Activated CD4-positive, CD25-positive, alpha-beta regulatory T cell (primary cell): ENCODE measurements at places on chromosomes 4 and X.

GRCh38 chrX:72041176-72041575, 90.5 kb downstream of the RTL5 start:
- DNase-seq: no peak

- no peak for DNase-seq
Observed at GRCh38 chr4:158013858-158014257, 159.0 kb downstream of the GASK1B start.

DNA sequence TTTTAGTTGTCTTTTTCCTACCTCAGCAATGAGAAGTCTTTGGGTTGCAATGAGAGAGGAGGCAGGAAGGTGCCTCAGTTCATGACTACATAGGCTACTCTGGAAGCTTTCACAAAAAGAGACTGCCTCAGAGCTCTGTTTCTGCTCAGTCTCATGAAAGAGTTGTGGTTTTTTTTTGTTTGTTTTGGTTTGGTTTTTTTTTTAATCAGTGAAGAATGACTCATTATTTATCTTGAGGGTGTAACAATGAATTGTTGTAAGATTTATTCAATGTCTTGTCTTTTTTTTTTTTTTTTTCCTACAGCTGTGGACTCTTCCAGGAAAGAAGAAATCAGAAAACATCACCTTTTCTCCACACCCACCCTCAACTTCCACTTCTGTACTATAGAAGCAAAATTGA, 67.5 kb upstream of the CXCL13 start:
- no peak for DNase-seq

DNA sequence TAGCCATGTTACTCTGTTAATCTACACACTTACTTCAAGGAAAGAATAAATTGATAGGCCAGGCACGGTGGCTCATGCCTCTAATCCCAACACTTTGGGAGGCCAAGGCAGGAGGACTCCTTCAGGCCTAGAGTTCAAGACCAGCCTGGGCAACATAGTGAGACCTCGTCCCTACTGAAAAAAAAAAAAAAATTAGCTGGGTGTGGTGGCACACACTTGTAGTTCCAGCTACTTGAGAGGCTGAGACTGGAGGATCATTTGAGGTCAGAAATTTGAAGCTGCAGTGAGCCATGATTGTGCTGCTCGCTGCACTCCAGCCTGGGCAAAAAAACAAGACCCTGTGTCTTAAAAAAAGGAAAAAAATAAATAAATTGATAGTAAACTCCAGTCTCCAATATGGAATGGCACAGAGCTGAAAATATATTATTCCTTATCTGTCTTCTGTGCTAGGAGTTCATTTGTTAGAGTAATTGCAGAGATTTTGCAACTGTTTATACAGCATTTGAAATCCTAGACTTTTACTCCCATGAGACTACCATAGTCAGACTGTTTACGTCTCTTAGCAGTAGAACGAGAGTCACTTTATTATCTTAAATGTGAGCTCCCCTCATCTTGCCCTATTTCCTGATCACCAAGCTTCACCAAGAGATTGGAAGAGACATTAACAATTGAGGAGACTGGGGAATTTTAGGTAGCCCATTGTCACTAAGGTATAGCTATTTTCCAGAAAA, 18.8 kb upstream of the TMEM131L start:
- DNase-seq: no peak

- no peak for DNase-seq
Observed at GRCh38 chrX:24506082-24506481, 41.0 kb downstream of the PDK3 start.

GRCh38 chr4:120025516-120025915, 41.1 kb downstream of the MAD2L1 start:
- no peak for DNase-seq

DNA sequence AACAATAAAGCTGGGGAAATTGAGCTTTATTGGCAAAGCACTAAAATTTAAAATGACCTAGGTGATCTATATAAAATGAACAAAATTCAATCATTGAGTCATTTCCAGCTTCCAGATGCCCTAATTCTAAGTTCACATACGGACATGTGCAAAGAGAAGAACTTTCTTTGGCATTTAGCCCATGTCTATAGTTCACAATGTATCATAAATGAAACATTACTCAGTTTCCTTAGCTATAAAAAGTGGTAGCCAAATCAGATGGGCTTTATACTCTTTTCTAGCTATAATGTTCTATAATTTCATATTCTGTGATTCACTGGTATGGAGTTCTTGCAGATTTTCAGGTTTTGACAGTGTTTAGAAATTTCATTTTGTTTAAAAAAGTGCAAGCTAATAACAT, 327.4 kb downstream of the KCTD8 start:
- DNase-seq: no peak

GRCh38 chrX:29431895-29432294, 783.5 kb upstream of the MAGEB2 start:
- DNase-seq: no peak

GRCh38 chrX:1170243-1170642, 42.2 kb downstream of the CRLF2 start:
- DNase-seq: no peak

- DNase-seq: no peak
Observed at GRCh38 chrX:72027914-72028307, 103.8 kb downstream of the RTL5 start.

GRCh38 chr4:95949136-95949765, 109.4 kb downstream of the PDHA2 start:
- no peak for DNase-seq

DNA sequence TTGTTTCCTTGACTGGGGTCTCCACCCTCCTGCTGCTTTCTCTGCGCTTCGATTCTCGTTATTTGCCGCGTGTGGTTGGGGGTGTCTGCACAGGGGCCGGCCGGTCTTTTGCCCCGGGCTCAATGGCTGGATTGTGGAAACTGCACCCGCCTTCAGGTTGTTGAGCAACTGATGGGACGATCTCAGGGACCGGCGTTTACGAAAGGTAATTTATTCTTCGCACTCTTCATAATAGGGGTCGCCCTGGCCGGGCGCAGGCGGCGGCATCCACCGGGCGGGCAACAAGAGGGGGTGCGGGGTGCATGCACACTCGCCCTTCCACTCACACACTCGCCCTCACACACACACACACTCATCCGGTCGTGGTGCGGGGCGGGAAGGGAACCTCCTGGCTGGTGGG, 1.4 kb downstream of the ADGRL3 start:
- DNase-seq: no peak

DNA sequence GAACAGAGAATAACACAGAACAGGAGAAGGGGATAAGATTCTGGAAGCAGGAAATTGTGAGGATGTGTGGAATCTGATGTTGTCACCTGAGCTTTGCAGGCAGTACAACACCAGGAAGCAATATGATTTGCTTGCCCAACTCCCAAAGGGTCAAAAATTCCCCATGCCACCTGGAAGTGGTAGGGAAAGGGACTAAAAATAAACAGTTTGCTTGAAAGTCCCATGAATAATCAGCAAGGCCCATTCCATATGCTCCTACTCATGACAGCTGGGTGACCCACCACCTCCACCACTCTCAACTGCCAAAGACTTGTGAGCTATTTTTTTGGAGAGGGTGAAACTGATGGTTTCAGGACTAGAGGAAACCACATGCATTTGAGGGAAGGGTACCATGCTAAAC, 168.4 kb downstream of the KCNIP4 start:
- DNase-seq: no peak

DNA sequence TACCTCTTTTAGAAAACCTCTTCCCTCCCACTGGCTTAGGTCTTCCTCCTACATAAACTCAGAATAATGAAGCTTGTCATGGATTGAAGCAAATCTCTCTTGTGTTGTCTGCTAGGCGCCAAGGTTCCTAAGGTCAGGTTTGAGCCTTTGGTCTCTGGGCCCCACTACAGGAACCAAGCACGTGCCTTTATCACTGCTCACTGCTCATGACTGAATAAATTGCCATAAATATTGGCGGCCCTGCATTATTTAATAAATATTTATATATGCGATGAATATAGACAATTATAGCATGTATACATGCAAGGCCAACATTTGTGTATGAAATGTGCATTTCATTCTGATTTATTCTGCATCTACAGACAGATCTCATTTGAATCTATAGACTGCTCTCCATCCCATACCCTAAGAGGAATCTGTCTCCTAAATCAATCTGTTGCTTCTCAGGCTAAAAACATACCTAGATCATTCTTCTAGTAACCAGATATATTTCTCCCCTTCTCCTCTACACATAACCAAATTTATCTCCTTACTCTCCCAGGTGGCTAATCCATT, 1717.6 kb upstream of the TENM3 start:
- DNase-seq: no peak

DNA sequence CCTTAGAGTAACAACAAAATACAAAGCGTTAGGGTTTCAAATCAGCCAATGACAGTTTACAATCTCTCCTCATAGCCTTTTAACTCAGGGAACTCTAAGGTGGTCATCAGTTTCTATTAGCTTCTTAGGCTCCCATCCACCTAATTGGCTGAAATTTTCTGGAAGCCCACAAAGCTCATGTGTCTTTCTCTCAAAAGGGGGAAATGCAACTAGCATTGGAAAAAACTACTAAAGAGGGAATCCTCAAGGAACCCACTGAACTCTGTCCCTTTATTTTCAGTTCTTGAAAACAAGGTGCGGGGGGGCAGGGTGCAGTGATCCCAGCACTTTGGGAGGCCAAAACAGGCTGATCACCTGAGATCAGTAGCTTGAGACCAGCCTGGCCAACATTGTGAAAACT, 56.4 kb downstream of the PDGFC start:
- no peak for DNase-seq
